Fibroblast of villous mesenchyme (primary cell): ENCODE measurements at places on chromosomes 3 and 15.

- DNase-seq: no peak
These were observed 26.2 kb upstream of the CFAP161 start for GRCh38 chr15:81107889-81108288.

- peak; percentile 23 for DNase-seq
These were observed 4.1 kb upstream of the ECT2 start for GRCh38 chr3:172746475-172746874.

DNA sequence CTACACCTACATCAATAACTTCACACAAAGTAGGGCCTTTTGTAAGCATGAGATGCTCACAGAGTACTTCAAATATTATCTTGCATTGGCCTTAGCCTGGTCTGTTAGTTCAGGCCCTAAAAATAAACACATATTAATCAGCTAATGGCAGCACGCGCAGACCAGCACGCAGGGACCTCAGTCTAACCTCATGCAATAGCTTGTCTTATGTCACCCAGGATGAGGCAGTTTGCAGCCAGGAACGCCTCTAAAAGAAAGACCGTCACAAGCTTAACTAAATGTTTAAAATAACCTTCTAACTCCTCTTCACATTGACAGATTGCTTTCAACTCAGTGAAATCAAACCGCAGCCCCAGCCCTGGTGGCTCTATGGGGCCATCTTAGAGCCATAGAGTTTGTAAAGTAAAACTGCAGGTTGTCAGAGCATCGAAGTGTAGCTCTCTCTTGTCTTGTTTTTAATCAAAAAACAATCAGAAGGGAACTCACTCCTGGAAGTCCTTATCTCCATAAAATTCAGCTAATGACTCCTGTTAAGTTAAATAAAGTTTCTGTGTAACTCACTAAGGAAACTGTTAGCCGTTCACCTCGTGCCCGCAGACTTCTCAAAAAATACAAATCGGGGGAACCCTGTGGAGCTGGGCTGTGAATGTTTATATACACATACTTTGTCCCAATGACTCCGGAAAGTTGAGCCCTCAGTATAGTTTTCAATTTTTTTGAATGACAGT is 212.6 kb downstream of the CDIN1 start:
- no peak for DNase-seq

DNA sequence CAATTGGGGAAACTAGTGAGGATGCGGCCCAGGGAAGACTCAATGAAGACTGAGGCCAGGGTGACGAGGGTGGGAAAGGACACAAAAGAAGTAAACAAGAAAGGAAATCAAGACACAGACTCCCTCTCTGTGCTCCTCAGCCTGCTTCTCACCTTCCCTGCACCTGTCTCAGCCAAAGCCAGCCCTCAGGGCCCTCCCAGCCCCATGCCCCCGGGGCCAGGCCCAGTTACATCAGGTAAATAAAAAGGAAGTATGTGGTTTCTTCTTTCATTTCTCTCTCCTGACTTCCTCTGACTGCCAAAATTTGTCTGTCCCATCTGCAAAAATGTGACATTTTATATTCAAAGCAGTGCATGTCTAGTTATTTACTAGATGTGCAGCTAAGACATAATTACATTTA is 328.0 kb downstream of the UACA start:
- DNase-seq: no peak

GRCh38 chr3:14768182-14768790 is 50.5 kb upstream of the FGD5 start:
- no peak for DNase-seq

GRCh38 chr3:126442856-126443242 is 32.8 kb downstream of the ZXDC start:
- DNase-seq: no peak

- DNase-seq: peak; percentile 58
These were observed 36.4 kb downstream of the FAM3D start for GRCh38 chr3:58630076-58630709.

DNA sequence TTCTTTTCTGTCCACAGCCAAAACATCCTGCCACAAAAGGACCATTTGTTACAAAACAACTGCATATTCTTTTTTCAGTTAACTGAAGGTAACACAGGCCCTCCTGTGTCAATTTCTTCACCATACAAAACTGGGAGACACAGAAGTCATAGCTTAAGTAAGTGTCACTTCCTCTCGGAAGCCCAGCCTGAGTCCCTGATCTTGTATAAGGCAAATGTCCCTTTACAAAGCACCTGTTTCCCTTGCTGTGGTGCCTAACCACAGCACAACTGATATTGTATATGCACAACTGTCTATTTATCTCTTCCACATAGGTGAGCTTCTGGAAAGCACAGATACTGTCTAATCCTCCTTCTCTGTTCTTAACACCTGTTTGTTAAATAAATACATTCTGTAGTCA is 293.7 kb downstream of the FHIT start:
- DNase-seq: no peak

- no peak for DNase-seq
These were observed 41.9 kb upstream of the THBS1 start for GRCh38 chr15:39538936-39539335.

DNA sequence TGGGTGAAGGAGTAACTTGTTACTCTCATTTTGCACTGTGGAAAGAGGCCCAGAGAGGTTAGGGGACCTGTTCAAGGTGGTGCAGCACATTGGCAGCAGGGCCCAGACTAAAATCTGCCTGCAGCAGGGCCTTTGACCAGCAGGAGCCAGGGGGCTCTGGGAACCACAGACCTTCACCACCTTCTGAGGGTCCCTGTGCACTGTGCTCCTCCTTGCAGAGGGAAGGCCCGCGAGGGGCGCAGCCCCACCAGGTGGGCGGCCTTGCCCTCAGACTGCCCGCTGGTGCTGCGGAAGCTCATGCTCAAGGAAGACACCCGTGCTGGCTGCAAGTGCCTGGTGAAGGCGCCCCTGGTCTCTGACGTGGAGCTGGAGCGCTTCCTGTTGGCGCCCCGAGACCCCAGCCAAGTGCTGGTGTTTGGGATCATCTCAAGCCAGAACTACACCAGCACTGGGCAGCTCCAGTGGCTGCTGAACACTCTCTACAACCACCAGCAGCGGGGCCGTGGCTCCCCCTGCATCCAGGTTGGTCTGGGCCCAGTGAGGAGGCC is 61.5 kb upstream of the FGD5 start:
- DNase-seq: no peak

- DNase-seq: no peak
These were observed 62.1 kb downstream of the HOMER2 start for GRCh38 chr15:82890338-82890994.

- DNase-seq: no peak
These were observed 319.3 kb downstream of the CTNNB1 start for GRCh38 chr3:41518626-41519025.

GRCh38 chr15:63401078-63401477 is 19.4 kb upstream of the CA12 start:
- DNase-seq: no peak

GRCh38 chr3:42544492-42545283 is 37.1 kb downstream of the SEC22C start:
- DNase-seq: no peak

- DNase-seq: no peak
These were observed 35.4 kb downstream of the GOLIM4 start for GRCh38 chr3:168060317-168060716.

DNA sequence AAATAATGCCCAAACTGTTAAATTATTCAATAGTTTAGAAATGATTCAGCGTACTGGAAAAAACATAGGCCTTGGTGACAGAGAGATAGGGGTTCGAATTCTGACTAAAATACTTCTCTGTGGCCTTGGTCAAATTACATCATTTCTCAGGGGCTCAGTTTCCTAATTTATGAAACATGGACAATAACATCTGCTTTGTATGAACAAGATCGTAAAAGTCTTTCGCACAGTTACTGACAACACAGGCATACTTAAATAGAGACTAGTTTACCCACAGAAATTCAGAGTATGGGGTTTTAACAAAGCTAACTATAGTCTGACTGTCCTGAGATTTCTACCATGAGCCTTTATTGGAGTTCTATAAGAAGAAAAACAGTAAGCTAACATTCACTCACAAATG is 440.4 kb downstream of the FHIT start:
- peak; percentile 48 for DNase-seq

DNA sequence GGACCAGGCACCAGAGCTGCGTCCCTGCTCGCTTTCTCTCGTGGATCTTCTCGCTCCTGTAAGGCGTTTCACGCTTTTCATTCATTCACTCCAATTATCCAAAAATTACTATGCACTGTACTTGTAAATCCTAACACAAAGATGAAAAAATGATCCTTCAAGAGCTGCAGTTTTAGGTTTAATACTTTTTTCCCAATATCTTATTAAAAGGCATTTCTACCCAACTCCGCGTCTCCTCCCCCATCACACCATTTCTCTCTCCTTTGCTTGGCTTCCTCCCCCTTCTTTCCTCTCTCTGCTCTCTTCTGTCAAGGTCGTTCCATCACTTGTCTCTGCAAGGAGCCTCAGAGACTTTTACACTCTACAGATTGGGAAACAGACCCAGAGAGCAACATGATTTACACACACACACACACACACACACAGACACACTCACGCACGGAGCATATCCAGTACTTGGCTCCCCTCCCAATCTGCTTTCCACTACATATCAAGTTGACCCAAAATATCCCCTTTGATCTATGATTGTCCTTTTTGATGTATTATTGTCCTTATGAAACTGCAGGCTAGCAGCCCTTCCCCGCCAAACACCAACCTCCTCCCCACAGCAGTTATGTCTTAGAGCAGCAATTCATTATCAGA is 479 bp upstream of the CLDN1 start:
- peak; percentile 25 for DNase-seq

GRCh38 chr3:79109754-79110153 is 658.0 kb downstream of the ROBO1 start:
- no peak for DNase-seq

GRCh38 chr15:98417346-98417745 is 231.0 kb upstream of the IGF1R start:
- DNase-seq: no peak

DNA sequence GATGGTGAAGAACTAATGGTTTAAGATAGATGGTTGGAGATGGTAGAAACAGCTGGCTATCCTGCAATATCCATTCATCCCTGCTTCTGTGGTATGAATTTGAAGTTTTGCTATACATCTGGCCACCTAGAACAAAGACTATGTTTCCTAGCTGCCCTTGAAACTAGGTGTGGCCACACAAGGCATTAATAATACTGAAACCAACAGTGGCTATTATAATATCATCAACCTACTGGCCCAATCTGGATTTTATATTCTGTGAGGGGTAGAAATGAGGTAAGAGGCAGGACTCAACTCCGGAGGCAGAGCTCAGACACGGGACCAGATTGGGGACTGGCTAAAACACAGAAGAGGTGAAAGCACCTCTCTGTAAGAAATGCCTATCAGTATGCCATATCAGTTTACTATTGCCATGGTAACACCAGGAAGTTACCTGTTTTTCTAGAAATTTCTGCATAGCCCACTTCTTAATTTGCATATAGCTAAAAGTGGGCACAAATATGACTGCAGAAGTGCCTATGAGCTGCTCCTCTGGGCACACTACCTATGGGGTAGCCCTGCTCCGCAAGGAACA is 8.4 kb downstream of the IFT80 start:
- no peak for DNase-seq

DNA sequence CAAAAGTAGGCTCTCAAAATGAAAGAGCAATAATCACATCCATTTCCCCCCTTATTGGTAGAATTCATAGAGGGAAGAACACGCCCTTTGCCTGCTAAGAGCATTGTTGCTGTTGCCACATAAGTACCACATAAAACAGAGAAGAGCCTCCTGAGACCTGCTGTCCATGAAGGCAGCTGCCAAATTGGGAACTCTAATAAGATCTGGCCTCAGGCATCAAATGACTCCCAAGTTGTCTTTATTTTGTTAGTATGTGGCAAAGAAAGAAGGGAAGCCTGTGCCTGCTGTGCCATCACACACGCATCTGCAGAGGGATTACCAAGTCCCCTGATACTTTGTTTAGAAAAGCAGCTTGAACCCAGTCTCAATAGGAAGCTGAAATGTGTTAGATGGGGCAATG is 23.9 kb downstream of the VGLL3 start:
- no peak for DNase-seq

DNA sequence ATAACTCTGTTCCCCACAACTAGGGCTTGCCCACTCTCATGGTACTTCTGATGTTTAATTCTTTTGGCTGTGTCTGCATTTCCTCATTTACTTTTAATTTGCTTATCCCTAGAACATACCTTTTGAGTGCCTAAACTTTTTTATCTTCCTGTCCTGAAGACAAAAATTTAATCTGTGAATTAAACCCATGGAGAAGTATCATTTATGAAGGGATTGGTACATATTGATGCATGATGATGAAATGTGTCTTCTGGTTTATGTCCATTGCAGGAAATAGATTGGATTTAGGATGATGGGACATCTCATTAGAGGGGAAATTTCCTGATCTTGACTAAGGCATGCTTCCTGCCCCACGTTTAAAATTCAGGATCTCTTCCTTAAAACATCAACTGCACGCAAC is 109.5 kb downstream of the PGPEP1L start:
- DNase-seq: peak; percentile 61

- DNase-seq: no peak
These were observed 195.7 kb upstream of the ATP11B start for GRCh38 chr3:182597621-182598041.

GRCh38 chr15:54803134-54803808 is 393.5 kb downstream of the RSL24D1 start:
- no peak for DNase-seq

DNA sequence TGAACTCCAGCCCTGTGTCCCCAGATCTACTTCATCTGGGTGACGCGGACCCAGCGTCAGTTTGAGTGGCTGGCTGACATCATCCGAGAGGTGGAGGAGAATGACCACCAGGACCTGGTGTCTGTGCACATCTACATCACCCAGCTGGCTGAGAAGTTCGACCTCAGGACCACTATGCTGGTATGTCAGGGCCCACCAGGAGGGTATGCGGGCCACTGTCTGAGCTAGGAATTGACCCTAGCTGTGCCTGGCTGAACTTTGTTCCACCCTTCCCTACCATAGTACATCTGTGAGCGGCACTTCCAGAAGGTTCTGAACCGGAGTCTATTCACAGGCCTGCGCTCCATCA is 24.3 kb downstream of the SHF start:
- DNase-seq: no peak

GRCh38 chr3:51394541-51394940 is 3.5 kb downstream of the RBM15B start:
- DNase-seq: no peak

DNA sequence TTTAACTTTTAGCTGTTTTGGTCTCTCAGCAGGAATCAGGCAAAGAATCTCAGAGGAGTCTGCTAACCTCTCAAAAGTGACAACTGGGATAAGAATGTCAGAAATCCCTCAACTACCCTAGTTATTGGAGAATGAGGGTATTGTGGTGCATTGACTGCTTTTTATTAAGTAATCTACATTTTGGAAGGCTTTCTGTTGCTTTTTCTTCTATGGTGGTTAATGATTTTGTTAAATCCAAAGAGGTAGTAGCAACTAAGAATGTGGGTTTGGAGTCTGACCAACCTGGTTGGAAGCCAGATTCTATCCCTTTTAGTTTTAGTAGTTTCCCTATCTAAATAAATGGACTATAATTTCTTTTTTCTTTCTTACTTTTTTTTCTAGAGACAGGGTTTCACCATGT is 94.7 kb upstream of the RNF7 start:
- DNase-seq: no peak
